ENCODE measurements at places on chromosomes 16 and 17.

DNA sequence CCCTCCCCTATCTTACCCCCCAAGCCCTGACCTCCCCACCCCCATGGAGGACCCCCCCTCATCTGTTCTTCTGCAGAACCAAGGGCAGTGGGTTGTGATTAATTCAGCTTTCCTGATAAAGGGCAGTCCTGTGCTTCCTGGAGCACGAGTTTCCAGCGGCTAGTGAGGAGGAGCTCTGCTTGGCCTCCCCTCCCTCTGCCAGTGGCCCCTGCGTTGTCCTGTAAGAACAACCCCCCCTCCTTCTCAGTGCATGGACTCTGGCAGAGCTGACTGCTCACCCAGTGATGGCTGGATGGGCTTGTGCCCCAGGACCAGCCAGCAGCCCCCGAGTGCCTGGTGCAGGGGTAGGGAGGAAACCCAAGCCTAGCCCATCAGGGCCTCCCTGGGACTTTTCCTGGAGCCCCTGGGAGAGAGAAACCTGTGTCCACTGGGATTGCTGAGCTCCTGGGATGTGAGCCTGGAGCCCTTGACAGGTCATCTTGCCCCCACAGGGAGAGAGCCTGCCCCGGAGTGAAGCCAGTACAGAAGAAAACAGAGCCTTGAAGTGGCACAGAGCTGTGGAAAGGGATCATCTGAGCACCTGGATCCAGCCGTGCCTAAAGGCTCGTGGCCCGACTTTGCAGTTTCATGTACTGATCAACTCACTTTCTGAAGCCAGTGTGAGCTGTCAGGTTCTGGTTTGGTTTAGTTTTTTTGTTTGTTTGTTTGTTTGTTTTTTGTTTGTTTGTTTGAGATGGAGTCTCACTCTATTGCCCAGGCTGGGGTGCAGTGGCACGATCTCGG is 26.5 kb downstream of the MMP15 start:
- no peak for DNase-seq

GRCh38 chr16:57998992-57999365 is 1.5 kb downstream of the ZNF319 start:
- no peak for DNase-seq

- DNase-seq: no peak
Measured at GRCh38 chr17:841313-841712, 59.2 kb downstream of the MRM3 start.

- DNase-seq: no peak
Measured at GRCh38 chr16:47519996-47520679, 59.0 kb downstream of the PHKB start.

- no peak for DNase-seq
Measured at GRCh38 chr17:77790143-77790829, 168.2 kb upstream of the TNRC6C start.

- no peak for DNase-seq
Measured at GRCh38 chr17:47884905-47885730, 10.9 kb upstream of the SP2 start.

- DNase-seq: no peak
Measured at GRCh38 chr16:73192232-73192894, 144.4 kb upstream of the ZFHX3 start.

- no peak for DNase-seq
Measured at GRCh38 chr17:44913676-44914075, 1.6 kb downstream of the GFAP start.

- DNase-seq: no peak
Measured at GRCh38 chr17:36107660-36108059, 4.0 kb downstream of the CCL4 start.

DNA sequence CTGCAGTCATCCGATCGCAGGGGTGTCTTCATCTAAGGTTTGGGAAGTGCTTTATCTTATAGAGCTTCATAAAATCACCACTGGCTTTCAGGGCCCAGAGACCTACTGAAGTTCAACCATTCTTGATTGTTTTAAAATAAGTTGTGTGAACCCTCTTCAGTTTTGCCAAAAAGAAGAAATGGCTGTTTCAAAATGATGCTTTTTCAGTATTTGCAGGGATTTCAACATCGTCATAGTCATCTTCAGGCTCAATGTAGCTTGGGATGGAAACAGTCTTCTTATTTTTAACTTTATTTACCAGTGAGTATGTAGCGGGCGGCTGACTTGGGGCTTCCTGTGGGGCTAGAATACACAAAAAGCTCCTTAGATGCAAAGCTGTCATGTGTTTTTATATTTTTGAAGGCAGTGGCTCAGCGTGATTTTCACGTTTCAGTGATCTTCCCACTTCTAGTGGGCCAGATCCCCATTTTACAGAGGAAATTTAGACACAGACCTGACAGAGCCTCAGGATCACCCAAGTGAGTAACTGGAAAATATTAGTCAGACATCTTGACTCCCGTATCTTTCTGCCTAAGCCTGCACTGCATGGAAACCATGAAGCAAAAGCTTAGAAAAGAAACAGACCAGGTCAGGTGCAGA is 19.1 kb upstream of the ZNF594 start:
- DNase-seq: no peak

- no peak for DNase-seq
Measured at GRCh38 chr17:60006160-60006559, 41.6 kb upstream of the RNFT1 start.

- DNase-seq: no peak
Measured at GRCh38 chr17:18932360-18933055, 19.5 kb upstream of the SLC5A10 start.

DNA sequence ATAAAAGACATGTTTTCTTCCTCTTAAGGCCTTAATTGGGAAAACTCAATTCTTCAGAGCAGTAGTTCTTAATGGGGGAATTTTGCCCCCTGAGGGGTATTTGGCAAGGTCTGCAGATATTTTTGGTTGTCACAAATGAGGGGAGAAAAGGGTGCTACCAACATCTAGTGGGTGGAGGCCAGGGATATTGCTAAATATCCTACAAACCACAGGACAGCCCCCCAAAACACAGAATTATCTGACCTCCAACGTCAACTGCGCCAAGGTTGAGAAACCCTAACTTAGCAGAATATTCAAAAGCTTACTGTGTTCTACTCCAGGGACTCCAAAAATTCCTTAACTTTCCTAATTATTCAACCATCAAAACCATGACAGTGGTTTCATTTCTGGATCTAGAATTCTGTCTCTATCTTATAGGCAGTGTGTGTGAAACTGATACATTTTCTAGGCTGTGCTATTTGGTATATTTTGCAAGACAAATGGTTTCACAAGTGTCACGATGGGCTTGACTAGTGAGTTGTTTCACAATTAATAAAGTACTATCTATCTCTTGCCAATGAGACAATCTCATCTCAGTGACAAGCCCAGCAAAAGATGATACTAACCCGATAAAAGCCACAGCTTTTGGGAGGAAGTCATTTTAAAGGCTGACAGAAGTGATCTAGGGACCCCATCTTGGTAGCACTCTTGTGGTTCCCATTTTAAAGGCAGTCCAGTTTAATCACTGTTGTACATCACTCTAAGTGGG is 14.7 kb downstream of the TXNDC11 start:
- no peak for DNase-seq

DNA sequence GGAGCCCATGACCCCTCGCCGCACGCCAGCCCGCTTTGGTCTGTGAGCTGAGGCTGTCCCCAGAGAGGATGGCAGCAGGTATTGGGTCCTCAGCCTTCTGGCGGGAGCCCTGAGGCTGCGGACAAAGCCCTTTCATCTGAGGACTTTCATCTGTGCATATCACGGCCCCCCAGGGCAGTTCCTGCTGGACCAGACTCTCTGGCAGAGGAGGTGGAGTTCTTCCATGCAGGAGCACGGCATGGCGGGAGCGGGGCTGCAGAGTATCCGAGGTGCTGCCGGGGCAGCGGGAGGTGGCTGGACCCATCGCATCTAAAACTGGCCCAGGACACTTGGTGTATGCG is 18.8 kb downstream of the DHX38 start:
- DNase-seq: no peak

All from LoVo (cell line).